ENCODE measurements at places on chromosomes 4 and X. TPM values are rescaled to one million over a fixed set of nuclear protein-coding genes. Genes with fewer than 3 reads are reported as not detected.

DNA sequence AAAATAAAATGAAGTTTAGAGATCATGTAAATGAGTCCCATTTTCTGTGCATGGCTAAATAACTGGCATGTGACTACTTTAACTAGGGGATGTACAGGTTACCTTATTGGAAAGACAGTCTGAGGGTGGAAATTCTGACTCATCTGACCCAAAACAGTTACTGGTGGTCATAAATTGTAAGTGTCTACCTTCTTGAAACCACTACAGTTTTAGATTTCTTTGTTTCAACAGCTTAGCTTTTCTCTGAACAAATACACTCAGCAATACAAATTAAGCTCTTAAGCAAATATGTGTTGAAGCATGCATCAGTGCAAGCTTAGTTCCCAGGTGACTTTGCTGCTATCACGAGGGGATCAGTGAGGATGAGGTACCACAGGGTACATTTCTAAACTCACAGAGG, 60.7 kb upstream of the PGM2 start:
- DNase-seq: no peak

GRCh38 chrX:17769701-17770269, 32.5 kb downstream of the SCML1 start:
- no peak for DNase-seq

DNA sequence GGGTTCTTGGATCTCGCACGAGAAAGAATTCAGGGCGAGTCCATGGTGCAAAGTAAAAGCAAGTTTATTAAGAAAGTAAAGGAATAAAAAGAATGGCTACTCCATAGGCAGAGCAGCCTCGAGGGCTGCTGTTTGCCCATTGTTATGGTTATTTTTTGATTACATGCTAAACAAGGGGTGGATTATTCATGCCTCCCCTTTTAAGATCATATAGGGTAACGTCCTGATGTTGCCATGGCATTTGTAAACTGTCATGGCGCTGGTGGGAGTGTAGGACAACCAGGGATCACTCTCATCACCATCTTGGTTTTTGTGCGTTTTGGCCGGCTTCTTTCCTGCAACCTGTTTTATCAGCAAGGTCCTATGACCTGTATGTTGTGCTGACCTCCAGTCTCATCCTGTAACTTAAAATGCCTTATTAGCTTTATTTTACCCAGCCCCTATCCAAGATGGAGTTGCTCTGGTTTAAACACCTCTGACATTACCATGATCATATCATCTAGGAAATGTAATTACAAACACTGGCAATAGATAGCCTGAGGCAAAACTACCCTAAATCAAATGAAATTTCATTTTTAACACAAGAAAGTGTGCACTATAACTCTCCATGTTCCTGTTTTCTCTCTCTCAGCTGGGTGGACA, 94.3 kb upstream of the ATXN3L start:
- no peak for DNase-seq

DNA sequence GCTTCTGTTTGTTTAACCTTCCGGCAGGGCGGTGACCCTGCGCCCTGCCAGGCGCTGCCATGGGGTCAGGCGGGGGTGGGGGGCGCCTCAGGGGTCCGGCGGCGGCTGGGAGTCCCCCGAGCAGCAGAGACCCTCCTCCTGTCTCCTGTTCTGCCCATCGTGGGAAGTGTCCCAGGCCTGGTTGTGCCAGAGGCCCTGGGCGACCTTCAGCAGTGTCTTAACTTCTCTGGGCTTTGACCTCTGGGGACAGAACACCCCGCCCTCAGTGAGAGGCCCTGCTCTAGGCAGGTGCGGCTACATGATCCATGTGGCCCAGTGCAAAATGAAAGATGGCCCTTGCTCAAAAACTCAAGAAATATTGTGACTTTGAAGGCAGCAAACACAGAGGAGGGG, 22.8 kb upstream of the HMX1 start:
- no peak for DNase-seq

GRCh38 chr4:181528570-181529184, 714.5 kb upstream of the TENM3 start:
- peak; percentile 57 for DNase-seq

DNA sequence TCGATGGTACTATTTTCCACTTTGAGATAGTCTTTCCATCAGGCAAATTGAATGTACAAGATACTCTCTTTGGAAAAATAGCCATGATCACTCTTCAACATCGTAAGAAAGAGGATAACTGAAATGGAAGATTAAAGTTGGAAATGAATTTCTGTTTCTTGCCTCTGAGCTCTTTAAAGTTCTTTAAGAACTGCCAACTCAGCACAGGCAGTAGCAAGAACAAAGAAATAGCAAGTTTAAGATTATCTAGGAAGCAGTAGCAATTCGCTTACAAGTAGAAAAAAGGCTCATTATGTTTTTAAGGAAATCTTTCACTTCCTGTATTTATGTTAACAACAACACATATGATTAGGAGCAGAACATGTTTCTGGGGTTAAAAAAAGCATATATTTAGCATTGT, 127.6 kb downstream of the CDS1 start:
- no peak for DNase-seq

- DNase-seq: peak; percentile 56
Measured at GRCh38 chr4:152936446-152937335, 568 bp downstream of the FHDC1 start.

GRCh38 chr4:42641161-42641560, 15.7 kb downstream of the ATP8A1 start:
- DNase-seq: no peak

DNA sequence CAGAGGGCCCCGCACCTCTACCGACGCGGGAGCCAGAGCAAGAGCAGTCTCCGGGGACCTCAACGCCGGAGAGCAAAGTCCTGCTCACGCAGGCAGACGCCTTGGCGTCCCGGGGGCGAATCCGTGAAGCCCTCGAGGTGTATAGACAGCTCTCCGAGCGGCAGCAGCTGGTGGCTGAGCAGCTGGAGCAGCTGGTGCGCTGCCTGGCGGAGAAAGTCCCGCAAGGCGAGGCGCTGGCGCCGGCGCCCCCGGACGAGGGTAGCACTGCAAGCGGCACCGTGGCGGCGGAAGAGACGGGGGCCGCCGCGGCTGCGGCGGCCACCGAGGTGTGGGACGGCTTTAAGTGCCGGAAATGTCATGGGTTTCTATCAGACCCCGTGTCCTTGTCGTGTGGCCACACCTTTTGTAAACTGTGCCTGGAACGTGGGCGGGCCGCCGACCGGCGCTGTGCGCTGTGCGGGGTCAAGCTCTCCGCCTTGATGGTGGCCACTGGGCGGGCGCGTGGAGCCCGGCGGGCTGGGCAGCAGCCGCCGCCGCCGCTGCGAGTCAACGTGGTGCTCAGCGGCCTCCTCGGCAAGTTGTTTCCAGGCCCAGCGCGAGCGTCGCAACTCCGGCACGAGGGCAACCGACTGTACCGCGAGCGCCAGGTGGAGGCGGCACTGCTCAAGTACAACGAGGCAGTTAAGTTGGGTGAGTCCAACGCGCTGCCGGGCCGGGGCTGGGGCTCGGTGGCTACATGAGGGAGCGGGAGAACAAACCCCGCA, 672 bp downstream of the LONRF3 start:
- peak; percentile 6 for DNase-seq

- no peak for DNase-seq
Measured at GRCh38 chr4:171101845-171102244, 711.4 kb upstream of the GALNTL6 start.

The MTMR8 gene
- 1.4 TPM for polyA plus RNA-seq

The GAGE12F gene
- not detected for polyA plus RNA-seq

The ANK2 gene
- polyA plus RNA-seq: 332 TPM

The ETDA gene
- polyA plus RNA-seq: not detected

The SSX4 gene
- polyA plus RNA-seq: not detected

The SHROOM3 gene
- polyA plus RNA-seq: 21.8 TPM

All from muscle of arm (tissue), 14 donors.